ENCODE measurements at places on chromosomes 5 and 9.
A peak's percentile ranks its signal among the peaks of the same experiment; 100 is the strongest.

- no peak for DNase-seq
Observed at GRCh38 chr5:96115147-96115807, 153.6 kb upstream of the ELL2 start.

- DNase-seq = no peak
Observed at GRCh38 chr5:161431963-161432362, 114.6 kb downstream of the GABRB2 start.

DNA sequence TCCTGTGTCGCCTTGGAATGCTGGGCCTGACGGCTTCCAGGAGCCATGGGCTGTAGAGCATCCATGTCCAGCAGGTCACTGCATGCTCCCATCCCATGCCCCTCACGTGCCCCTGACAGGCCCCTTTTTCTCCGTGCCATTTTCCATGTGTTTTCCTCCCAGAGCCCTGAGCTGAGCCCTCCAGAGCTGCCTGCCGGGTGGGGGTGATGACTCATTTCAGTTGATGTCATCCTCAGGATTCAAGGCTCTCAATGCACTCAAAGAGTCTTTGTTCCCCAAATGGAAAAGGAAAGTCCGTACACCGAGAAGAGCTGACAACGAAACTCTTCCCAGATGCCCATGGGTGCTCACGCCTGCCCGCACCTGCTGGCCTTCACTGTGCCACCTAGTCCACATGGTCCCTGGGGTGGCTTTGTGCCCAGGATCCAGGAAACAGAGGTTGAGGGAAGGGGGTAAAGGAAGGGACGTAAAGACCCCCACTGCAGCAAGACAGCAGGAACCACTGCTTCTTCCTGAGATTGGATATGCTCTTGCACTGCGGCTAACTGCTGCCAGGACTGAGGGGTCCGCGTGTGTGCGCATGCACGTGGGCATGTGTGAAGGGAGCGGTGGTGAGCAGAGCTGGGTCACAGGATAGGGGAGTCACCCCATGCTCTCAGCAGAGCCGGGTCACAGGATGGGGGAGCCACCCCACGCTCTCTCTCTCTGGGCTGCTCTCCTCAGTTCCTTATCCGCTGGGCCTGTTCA is 27.6 kb downstream of the COL15A1 start:
- peak; percentile 94 for DNase-seq

DNA sequence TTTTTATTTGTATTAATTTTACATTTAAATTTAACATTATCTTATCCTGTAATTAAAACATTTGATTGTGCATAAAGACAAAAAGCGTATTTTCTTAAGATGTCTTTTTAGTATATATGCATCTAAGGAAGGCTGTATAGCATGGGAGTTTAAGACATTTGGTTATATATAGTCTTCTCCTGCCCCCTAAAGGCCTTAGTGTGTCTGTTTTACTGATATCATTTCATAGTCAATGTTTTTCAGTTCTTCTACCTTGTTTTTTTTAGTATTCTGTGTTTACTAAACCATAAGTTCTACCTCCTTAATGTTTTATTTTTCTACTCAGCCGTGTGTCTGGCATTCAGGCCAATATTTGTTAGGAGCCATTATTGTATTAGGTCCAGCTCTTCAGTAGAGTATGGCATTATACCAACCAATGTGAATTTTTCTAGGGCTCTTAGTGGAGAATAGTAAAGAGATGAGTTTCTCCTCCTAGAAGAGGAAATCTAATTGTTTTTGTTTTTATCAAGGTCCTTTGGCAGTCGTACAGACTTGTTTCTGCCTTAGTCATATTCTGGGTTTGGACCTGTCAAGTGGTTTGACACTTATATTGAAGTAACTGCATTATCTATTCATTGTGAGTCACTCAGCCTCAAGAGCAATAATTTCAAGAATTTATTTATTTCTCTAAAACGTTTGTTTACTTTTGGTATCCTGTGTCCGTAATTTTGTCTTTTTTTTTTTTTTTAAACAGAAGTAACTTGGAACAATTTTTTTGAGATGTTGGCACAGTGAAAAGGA is 74.8 kb downstream of the SLF1 start:
- DNase-seq = no peak

DNA sequence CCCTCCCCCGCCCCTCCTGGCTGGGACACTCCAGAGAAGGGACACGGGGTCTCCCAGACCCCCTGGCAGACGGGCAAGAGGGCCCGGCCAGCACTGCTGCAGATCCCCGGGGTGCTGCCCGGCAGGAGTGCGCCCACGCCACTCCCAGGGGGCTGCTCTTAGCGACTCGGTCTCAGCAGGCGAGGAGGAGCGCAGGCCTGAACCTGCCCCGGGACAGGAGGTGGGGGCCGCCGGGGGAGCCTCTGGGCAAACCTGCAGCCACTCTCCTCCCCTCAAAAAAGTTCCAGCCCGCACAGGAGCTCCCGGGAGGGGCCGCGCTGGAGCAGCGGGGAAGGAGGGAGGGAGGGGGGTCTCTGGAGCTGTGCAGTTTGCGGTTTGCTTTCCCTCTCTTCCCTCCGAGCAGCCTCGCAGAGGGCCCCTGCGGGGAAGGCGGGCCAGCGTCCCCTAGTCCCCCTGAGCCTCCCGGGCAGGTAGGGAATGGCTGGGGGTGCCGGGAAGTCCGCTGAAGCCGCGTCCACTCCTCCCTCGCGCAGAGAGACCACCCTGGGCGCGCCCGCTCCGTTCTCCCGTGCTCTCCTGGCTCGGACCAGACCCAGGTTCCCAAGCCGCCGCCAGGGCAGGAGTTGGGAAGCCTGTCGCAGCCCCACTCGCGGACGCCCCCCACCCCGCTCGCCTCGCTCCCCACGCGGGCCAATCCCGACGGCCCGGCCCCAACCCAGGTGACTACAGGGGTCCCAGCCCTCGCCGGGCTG is 44.2 kb downstream of the NACC2 start:
- DNase-seq = peak; percentile 74

DNA sequence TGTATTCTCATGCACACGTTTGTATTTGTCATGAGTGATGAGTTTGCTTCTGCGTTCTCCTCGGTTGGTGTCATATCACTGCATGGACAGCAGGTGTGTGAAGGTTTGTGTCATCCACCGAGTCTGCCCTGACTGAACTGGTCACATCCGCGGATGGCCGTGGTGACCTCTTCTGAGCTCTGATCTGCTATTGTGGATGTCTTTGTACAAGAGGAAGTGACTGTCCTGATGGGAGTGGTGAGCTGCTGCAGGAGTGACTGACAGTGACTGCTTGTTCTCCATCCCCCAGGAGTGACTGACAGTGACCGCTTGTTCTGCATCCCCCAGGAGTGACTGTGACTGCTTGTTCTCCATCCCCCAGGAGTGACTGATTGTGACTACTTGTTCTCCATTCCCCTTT is 69.9 kb downstream of the EHMT1 start:
- DNase-seq = no peak

GRCh38 chr9:89177012-89177943 is 1.3 kb downstream of the SHC3 start:
- DNase-seq = peak; percentile 55

GRCh38 chr5:38608874-38609273 is 52.4 kb upstream of the LIFR start:
- no peak for DNase-seq

DNA sequence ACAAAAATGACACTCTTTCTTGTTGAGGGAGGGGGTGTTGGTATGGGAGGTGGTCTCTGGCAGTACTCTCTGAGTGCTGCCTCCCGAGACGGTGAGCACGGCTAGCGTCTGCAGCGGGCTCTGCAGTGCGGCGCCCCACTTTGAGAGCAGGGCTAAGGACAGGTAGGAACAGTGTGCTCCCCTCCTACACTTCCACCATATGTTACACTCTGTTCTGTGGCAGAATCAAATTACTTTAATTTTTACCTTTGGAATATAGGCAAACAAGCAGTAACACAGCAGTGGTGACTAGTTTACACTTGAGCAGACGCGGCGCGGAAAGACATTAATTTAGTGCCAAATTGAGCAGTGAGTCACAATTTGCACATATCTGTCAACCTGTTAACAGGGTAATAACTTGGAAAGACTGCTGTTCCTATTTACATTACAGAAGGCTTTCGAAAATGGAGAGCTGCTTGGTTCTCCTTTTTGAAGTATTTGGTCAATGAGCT is 136.3 kb downstream of the MED27 start:
- DNase-seq = no peak

- no peak for DNase-seq
Observed at GRCh38 chr5:59544573-59544972, 349.0 kb downstream of the PDE4D start.

GRCh38 chr9:9099646-9100045 is 1300.1 kb upstream of the DMAC1 start:
- DNase-seq = no peak

DNA sequence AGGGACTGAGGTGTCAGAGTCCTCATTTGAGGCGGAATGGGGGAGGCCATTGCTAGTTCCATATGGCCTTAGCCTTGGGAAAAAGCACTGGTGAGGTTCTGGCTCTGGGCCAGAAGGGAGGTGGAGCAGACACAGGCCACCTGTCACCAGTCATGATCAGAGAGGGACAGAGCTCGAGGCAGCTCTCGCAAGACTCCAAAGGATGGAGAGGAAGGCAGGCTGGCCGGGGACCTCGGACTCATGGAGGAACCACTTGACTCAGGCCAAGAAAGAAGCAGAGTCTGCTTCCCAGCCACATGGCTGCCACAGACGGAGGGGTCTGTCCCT is 29.2 kb upstream of the NSMF start:
- no peak for DNase-seq

DNA sequence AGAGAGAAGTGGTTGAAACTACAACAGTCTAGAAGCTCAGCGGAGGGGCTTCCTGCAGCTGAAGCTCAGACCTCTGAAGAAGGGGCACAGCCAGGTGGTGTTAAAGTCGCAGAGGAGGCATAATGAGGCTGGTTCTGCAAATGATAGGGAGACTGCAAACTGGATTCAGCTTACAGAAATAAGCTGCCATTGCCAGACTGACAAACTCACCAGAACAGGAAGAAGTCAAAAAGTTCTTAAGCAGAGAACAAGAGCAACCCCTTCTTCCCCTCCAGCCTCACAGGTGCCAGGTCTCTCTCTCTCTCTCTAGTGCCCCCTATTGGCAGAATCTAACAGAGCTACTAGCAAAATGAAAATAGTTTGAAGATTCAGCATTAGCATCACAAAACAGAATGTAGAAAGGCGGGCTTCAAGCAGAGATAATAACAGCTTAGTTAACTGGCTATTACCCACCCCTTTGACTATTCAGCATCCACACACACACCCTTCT is 76.7 kb downstream of the GRAMD2B start:
- DNase-seq = no peak

DNA sequence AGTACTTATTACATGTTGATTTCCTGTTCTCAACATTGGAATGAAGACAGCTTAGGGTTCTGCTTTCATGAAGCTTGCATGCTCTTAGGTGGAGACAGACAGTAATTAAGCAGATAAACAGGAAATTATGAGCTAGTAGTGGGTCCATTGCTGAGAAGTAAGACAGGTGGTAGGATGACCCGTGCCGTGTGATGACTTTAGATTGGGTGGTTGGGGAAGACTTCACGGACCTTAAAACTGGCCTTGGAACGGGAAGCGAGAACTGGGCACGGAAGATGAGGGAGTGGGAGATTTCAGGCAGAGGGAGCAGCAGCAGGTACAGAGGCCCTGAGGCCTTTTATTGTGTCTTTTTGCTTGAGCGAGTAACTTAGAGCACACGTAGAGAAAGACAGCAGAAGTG is 27.2 kb downstream of the ABL1 start:
- DNase-seq = no peak
